T-helper 1 cell (primary cell): ENCODE measurements at places on chromosomes 1 and 21.

GRCh38 chr1:102184477-102184876 is 187.8 kb upstream of the OLFM3 start:
- DNase-seq = no peak

- DNase-seq = no peak
These were observed 193.0 kb downstream of the CACNA1E start for GRCh38 chr1:181676269-181676668.

- no peak for DNase-seq
These were observed 1.6 kb upstream of the C1orf35 start for GRCh38 chr1:228104526-228105269.

DNA sequence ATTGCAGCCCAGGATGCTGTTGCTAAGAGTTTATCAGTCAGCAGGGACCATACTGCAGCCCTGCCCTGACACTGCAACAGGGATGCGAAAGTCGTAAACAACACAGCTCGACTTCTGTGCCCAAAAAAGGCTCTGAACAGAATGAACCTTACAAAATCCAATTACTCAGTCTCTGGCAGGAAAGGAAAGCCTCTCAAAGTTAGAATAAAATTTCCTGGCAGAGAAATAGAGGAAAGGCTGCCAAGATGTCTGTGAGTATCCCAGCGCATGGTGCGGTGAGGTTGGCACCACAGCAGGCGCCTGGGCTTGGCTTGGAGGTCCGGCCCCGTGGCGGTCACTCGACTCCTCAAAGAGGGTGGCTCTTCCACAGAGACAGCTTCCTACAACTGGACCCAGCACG is 185.8 kb downstream of the PCP4 start:
- no peak for DNase-seq

DNA sequence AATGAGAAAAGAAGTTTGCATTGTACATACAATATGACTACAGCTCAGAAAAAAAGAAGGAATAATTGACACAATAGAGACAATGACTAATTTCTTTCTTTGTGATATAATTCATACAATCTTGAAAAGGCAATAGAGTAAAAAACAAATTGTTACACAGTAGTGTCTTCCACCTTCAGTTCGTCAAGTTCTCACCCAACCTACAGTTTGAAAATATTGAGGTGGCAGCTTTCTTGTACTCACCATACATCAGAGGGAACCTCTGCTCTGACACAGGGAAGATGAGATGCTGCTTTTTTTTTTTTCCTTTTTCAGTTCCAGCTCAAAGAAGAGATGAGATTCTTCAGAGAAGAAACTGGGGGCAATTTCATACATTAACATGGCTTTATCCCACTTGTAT is 173.2 kb downstream of the ATP6V1G3 start:
- DNase-seq = no peak

DNA sequence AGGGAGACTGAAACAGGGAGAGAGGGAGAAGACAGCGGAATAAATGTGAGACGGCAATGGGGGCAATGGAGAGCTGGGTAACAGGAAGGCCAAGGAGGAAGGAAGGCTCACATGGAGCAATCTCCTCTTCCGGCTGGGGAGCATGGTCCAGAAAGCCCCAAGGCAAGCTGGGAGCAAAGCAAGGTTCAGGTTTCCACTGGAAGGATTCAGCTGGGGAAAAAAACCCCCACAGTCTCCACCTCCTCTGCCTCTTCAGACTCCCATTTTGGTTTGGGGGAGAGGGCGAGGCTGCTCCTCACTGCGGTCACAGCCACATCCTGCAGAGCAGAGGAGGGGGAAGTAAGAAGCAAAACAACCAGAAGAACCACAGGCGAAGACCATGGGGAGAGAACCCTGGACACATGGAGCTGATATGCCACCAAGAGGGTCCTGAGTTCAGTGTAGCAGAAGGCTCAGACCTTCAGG is 650 bp downstream of the TNFAIP8L2 start:
- DNase-seq = peak; percentile 80

DNA sequence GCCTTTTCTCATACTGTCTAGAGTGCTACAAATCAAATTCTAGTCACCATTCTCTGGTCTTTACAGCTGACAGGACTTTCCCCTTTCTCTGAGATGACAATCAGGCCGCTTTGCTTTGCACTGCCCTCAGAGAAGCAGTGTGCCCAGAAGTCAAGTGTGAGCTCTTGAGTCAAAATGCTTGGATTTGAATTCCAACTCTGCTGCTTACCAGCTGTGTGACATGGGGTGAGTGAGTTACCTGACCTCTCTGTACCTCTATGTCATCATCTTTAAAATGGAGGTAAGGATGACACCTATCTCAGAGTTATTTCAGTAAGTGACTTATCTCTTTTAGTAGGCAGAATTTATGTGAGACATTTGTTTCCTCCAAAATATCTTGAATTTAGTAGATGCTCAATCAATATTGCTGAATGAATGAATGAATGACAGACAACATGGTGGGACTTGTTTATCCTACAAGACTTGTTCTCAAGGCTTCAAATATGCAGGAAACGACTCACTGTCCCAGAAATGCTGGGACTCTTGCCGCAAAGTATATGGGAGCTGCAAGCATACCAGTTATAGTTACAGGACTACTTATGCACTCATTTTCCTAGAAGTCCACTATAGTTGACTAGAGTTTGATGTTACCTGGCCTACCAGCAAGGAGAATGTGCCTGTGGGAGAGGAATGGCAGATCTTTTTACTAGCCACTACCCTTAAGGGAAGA is 38.1 kb upstream of the A3GALT2 start:
- no peak for DNase-seq

- no peak for DNase-seq
These were observed 6.4 kb upstream of the WNT3A start for GRCh38 chr1:228000416-228000815.
